Activated naive CD4-positive, alpha-beta T cell treated with anti-CD3 and anti-CD28 coated beads, Interleukin-2, amount 50 U/mL, for 16 hours (primary cell): ENCODE measurements at places on chromosomes 16 and 17.

DNA sequence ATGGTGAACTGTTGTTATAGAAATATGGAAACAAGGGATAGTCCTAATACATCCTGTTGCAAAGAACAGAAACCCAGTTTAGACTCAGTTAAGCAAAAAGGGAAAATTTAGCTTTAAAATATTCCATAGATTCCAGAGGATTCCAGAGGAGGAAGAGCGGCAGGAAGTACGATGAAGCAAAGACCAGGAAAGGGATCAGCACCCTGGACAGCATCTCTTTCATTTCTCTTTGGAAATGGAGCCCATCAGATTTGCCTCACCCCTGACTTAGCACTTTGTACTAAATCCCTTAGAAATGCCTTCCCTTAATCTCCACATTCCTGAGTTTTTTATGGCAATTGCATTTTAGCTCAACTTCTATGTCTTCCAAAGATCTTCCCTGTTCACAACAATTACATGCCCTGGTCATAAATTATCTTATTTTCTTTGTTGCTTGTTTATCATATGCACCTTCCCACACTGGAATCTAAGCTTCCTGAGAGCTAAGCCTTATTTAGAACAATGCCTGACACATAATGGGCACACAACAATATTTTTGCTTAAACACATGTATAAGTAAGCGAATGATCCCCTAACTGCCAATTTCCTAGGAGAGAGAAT, 150.0 kb upstream of the RBFOX1 start:
- DNase-seq, result no peak

- peak; percentile 74 for DNase-seq
These were observed 21.7 kb downstream of the ACSF3 start for GRCh38 chr16:89115216-89115861.

- no peak for DNase-seq
These were observed 6.5 kb downstream of the GOSR2 start for GRCh38 chr17:46929413-46929812.

DNA sequence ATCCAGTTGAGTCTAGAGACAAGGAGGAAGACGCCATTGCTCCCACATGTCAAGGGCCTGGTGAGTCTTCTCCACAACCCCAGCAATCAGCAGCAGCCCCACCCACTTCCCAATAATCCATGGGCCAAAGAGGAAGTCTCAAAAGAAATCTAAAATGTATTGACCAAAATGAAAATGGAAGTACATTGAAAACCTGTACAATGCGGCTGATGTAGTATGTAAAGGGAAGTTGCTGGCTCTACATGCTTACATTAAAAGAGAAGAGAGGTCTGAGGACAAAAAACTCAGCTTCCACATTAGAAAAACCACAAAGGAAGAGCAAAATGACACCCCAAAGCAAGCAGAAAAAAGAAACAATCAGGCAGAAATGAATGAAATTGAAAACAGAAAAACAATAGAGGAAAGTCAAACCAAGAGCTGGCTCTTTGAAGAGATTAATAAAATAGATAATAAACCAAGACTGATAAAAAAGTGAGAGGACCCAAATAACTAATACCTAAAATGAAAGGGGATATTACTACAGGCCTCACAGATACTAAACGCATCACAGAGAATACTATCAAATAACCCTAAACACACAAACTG, 100.6 kb upstream of the METRNL start:
- no peak for DNase-seq

- DNase-seq, result no peak
These were observed 252.3 kb upstream of the EEF2KMT start for GRCh38 chr16:5349670-5350517.

DNA sequence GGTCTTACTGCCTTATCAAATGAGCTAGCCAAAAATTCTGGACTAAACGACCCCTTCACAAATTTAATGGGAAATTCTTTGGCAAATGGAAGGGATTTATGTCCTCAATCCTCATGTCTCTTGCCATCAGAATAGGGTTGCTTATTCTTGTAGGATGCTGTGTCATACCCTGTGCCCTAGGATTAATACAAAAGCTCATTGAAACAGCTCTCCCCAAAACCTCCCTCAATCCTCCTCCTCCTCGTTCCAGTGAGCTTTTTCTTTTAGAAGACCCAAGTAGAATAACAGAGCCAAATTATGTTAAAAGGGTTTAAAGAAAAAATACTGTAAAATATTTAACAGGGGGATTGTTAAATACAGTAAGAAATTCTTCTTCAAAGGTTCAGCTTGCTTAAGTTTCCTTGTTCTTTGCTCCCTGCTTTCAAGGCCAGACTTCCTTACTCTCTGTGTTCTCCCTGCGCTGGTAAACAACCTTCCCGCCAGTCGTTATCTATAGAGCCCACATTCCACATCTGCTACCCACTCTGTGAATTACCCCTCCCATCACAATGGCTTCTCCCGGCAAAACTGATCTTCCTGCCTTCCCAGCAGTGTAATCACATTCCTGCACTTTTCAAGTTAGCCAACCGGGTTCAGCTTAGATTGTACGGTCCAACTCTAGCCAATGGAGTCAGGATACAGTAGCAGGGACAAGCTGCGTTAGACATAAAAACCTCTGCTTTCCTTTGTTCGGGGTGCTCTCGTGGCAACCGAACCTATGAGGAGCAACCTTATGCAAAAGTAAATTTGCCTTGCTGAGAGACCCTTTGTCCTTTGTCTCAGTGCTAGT, 9.7 kb downstream of the HPR start:
- no peak for DNase-seq

- no peak for DNase-seq
These were observed 581 bp downstream of the CD68 start for GRCh38 chr17:7579834-7580603.

GRCh38 chr17:11559601-11560000, 38.7 kb upstream of the DNAH9 start:
- no peak for DNase-seq

GRCh38 chr17:44645341-44645740, 10.9 kb upstream of the MEIOC start:
- no peak for DNase-seq

- DNase-seq, result no peak
These were observed 2.9 kb upstream of the ATP2A1 start for GRCh38 chr16:28875134-28876018.

GRCh38 chr16:25109643-25110042, 1.9 kb upstream of the LCMT1 start:
- no peak for DNase-seq

DNA sequence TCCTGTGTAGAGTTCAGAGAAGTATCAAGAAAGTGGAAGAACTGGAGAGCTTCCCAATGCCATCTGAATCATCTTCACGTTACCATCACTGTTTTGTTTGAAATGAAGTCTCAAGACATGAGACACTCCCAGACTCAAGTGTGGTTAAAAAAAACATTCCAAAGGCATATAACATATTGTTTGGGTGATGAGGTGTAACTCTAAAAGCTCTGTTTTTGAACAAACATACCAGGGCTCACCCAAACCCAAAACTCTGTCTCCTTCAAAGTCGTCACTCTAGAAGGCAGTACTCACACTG, 6.3 kb upstream of the ZCCHC14 start:
- DNase-seq, result no peak

DNA sequence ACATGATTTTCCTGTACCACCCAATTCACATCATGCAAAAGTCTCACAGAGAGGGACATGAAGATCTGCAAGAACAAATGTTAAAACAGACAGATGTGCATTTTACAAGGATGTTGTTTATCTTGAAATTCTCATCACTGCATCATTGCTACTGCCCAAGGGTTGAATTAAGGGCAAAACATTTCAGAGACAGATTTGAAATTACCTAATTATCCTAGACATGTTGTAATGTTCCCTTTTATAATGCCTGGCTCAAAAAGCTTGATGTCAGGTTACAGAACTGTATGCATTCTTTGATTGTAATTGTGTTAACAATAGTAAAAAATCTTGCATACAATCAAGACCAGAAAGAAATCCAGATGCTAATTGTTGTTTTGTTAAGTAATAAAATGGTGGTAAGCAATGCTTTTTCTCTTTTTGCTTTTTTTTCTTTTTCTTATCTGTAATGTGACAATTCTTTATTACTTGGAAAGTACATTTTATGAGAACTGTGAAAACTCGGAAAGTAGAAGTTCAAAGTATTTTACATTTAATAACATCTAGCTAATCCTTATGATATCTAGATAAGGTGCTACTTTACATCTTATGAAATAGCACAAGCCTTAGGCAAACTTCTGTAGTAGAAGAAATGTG, 3.6 kb upstream of the DUSP14 start:
- DNase-seq, result no peak

GRCh38 chr16:52634528-52634927, 87.6 kb upstream of the TOX3 start:
- no peak for DNase-seq

DNA sequence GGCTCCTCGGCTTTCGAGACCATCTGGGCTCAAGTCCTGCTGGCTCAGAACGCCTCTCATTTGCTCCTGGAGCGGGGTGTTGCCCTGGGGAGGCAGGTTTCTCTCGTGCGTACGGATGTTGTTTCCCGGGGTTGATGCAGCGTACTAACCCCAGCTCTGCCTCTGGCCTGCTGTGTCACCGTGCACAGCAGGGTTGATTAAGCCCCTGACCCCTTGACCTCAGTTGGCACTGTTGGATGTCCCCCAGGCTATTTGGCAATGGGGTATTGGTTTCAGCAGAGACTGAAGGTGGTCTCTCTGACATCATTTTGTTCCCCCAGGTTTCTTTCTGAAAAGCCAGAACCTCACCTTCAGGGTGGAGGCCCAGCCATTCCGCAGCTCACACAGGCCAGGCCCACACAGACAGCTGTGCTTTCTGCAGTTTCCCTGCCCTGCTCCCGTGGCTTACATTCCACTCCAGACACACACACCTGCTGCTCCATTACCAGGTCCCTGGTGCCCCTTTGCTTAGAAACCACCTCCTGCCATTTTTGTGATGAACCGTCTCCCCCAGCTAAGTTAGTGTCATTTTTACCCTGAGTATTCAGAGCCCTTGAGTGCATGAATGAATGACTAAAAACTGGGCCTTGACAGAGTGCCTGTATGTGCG, 233.5 kb downstream of the CCDC182 start:
- no peak for DNase-seq

DNA sequence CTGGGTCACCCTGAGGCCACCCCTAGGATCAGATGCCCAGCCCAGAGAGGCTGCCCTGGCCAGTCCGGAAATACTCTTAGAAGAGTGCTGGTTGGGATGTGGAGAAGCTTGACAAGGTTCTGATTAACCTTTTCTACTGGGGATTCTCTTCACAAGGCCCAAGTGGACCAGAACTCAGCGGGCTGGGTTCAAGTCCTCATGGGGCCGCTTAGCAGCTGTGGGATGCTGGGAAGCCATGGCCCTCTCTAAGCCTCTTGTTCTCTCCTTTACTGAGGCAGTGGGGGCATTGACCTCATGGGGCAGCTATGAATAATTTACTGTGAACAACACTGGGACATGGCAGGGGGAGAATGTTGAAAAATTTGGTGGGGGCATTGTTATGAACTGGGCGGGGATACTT, 92.8 kb downstream of the CYLD start:
- DNase-seq, result no peak

GRCh38 chr17:75181608-75182318, 996 bp downstream of the SUMO2 start:
- peak; percentile 46 for DNase-seq

- no peak for DNase-seq
These were observed 130.9 kb downstream of the ANKRD11 start for GRCh38 chr16:89359264-89360147.

- DNase-seq, result no peak
These were observed 28.8 kb downstream of the PRDM7 start for GRCh38 chr16:90048347-90048722.

DNA sequence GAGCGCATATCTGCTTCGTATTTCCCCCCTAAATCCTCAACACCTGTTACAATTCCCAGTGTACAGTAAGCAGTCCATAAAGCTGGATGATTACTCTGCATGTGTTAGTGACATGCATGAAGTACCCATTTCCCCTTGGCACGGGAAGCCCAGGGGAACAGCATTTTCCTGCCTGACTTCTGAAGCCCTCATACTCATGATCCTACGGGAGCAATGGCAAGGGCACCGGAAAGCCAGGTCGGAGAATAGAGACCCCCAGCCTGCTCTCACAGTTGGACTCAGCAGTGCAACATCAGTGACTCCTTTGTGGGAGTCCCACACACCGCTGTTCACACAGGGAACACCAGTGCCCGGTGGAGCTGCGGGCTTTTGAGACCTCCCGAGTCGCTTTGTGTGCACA, 336.9 kb downstream of the CDH13 start:
- DNase-seq, result no peak

DNA sequence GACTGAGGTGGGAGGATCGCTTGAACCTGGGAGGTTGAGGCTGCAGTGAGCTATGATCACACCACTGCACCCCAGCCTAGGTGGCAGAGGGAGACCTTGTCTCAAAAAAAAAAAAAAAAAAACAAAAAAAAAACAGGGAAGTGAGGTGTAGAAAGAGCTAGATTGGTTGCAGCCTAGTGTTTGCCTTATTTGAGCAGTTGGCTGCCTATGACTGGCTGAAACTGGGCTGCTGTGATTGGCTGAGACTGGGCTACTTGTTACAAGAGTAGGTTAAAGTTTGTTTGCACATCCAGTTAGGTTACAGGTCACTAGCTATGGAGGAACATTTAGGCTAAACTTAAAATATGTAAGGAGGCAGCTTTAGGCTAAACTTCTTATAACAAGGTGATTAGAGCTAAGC, 5.7 kb downstream of the DHRS7B start:
- no peak for DNase-seq

GRCh38 chr16:4465977-4466779, 8.2 kb downstream of the NMRAL1 start:
- peak; percentile 26 for DNase-seq

- DNase-seq, result no peak
These were observed 19.9 kb upstream of the PITPNM3 start for GRCh38 chr17:6576038-6576785.

DNA sequence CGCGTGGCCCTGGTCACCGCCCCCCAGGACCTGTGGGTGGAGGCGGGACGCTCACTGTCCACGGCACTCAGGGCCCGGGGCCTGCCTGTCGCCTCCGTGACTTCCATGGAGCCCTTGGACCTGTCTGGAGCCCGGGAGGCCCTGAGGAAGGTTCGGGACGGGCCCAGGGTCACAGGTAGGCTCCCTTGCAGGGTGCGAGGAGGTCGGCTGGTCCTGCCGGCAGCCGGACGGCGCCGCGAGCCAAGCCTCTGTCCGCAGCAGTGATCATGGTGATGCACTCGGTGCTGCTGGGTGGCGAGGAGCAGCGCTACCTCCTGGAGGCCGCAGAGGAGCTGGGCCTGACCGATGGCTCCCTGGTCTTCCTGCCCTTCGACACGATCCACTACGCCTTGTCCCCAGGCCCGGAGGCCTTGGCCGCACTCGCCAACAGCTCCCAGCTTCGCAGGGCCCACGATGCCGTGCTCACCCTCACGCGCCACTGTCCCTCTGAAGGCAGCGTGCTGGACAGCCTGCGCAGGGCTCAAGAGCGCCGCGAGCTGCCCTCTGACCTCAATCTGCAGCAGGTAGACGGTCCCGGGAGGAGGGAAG, 1.3 kb downstream of the GUCY2D start:
- no peak for DNase-seq

DNA sequence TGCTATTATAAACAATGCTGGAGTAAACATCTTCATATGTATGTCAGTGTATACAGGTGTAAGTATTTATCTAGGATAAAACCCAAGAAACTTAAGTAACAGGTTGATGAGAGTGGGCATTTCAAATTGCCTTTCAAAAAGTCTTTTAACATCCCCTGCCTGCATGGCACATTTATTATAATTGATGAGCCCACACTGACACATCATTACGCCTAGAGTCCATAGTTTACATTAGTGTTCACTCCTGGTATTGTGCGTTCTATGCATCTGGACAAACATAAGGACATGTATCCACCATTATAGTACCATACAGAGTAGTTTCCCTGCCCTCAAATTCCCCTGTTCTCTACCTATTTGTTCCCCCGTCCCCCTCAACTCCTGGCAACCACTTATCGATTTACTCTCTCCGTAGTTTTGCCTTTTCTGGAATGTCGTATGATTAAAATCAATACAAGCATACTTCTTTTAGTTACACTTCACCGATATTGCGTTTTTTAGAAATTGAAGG, 53.7 kb downstream of the NACA2 start:
- DNase-seq, result no peak
